ENCODE measurements at places on chromosomes 3 and 15.

GRCh38 chr3:33982269-33982798, 183.9 kb downstream of the PDCD6IP start:
- DNase-seq: no peak

DNA sequence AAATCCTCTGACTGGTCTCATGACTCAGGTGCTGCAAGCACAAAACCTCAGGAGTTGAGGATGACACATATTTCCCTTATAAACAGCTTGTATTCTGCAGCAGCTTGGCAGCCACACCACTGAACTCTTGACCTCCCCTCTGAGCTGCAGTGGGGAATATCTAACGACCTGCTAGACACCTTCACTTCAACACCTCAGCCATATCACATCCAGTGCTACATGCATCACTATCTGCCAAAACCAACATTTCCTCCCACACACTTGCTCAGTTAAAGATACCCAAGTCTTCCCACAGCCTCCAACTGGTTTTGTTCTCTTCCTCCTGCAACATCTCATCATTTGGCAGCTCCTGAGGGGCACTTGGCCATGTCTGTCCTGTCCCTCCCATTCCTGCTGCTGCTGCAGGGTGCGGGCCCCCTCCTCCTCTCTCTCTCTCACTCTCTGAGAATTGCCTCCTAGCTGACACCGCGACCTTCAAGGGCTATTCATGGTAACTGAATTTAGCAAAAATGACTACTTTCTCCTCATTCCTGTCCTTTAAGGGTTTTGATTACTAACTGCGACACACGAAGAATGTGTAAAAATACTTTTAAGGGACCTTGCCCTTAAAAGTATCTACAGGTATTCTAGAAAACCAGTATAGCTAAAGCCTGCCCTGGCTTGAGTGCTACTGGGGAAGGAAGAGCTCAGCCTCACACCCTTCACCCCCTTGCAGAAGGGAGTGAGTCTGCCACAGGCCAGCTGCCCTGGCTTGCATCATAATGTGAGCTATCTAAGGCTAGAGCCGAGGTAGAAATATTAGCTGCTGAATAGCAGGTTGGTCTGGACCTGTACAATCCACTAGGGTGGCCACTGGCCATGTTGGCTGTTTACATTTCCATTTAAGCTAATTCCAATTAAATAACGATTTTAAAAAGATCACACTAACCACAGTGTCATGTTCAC, 5.0 kb upstream of the CCR9 start:
- DNase-seq: peak; percentile 47

GRCh38 chr3:159974-160373, 36.6 kb upstream of the CHL1 start:
- no peak for DNase-seq

DNA sequence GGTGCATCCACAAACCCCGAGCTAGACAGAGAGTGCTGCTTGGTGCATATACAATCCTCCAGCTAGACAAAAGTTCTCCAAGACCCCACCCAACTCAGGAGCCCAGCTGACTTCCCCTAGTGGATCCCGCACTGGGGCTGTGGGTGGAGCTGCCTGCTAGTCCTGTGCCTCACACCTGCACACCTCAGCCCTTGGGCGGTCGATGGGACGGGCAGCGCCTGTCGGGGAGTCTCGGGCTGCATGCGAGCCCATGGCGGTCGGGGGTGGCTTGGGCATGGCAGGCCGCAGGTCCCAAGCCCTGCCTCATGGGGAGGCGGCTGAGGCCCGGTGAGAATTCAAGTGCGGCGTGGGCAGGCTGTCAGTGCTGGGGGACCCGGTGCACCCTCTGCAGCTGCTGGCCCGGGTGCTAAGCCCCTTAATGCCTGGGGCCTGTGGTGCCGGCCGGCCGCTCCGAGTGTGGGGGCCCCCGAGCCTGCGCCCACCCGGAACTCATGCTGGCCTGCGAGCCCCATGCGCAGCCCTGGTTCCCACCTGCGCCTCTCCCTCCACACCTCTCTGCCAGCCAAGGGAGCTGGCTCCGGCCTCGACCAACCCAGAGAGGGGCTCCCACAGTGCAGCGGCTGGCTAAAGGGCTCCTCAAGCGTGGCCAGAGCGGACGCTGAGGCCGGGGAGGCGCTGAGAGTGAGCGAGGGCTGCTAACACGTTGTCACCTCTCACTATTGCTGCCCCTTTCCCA, 31.0 kb downstream of the ZNF589 start:
- no peak for DNase-seq

- no peak for DNase-seq
These were observed 34.3 kb upstream of the LRTM1 start for GRCh38 chr3:54962200-54962599.

- no peak for DNase-seq
These were observed 153.2 kb upstream of the NR2F2 start for GRCh38 chr15:96177279-96177678.

GRCh38 chr15:29569533-29570092, 252.7 kb downstream of the TJP1 start:
- DNase-seq: no peak

DNA sequence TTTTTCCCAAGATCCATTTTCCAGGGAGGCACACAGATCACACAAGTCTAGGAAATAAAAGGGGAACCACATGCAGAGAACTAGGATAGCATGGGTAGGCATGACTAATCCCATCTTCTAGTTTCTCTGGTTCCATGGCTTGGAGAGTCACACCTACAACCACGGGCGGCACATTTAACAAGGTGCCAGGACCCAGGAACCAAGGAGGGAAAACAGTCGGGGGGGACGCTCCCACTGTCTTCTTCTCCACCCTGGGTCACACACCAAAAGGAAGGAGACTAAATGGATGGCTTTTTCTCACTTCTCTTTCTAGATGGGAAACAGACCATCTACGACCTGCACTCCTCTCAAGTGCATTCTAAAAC, 4.6 kb upstream of the SMCO1 start:
- DNase-seq: peak; percentile 45

DNA sequence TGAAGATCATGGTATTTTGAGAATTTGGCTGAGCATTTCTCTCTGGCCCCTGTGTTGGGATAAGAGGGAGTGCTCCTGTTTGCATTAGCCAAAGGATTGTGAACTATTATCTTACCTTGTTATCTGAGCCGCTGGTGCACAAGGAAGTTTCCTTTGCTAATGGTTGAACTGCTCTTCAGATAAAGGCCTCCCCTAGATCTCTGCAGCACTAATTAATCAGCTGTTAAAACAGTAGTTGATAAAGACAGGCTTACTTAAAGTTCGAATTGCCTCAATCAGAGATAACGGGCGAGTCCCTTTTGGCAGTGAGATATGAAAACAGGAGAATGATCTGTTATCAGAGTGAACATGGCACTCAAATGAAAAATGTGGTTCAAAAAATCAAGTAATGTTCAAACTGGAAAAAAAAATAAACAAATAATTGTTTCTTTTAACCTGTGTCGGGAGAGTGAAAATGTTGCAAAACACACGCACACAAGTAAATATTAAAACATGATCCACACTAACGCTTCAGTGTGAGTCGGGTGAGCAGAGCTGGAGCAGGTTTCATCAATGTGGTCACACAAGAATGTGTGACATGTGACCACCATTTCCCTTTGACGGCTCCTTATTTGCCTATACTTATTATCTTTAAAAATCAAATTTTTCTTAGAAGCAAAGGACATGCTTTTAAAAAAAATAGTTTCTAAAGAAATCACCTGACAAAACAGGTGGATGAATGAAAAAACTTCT, 469.1 kb downstream of the SOX2 start:
- DNase-seq: no peak

DNA sequence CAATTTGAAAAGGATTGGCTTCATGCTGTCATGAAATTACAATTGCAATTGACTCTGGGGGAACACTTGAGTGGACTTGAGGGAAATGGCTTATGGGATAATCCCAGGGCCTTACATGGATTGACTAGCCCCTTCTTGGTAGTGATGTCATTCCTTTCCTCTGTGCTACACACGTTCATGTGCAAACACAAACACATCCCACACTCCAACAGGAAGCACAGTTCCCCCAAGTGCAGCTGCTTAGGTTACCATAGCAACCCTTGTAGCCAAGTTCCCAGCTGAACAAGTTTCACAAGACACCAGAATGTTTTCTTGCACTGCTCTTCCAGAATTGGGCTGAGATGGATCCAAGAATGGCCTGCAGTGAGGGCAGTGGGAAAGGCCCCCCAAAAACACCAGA, 217.0 kb downstream of the ZNF621 start:
- no peak for DNase-seq

GRCh38 chr3:106699122-106699521, 678.1 kb upstream of the CCDC54 start:
- DNase-seq: no peak

All from activated T-cell treated with anti-CD3 and anti-CD28 coated beads, Interleukin-2, amount 50 U/mL, for 48 hours (primary cell).